ENCODE measurements at places on chromosomes 3 and 15.

DNA sequence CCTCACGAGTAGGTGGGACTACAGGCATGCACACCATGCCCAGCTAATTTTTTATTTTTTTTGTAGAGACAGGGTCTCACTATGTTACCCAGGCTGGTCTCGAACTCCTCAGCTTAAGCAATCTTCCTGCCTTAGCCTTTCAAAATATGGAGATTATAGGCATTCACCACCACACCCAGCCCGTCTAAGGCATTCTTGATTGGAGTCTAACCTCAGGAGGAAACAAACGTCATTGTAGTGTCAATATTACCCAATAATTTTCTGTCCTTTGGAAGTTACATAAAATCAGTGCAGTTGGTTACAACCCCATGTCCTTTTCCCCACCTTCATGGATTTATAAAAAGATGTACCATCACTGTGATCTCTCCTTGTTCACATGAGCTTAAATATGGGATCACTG, 41.8 kb downstream of the TIMP4 start:
- no peak for DNase-seq

- no peak for DNase-seq
Observed at GRCh38 chr15:31508656-31509055, 182.0 kb downstream of the KLF13 start.

GRCh38 chr3:80338366-80338765, 570.6 kb upstream of the ROBO1 start:
- DNase-seq: no peak

- DNase-seq: no peak
Observed at GRCh38 chr3:31522152-31522551, 10.6 kb upstream of the STT3B start.

GRCh38 chr3:61736506-61736905, 175.1 kb downstream of the PTPRG start:
- no peak for DNase-seq

DNA sequence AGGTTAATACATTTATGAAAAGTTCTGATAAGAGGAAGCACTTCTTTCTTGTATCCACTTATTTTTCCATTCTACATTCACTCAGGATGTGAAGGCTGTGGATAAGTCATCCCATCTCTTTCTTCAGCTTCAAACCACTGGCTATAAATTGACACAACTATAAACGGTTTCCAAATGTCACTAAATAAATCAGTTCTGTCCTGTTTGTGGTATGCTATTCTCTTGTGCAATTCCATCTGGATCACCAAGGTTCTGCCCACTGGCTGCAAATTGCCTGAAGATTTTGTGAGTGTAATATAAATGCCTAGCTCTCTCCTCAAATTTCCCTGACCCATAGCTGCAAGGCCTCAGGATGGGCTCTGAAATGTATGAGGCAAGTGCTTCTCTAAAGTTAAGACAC, 7.1 kb upstream of the LMOD3 start:
- peak; percentile 80 for DNase-seq

GRCh38 chr15:57994221-57995049, 71.1 kb downstream of the ALDH1A2 start:
- peak; percentile 43 for DNase-seq

GRCh38 chr3:70061096-70061495, 61.6 kb downstream of the SAMMSON start:
- no peak for DNase-seq

GRCh38 chr3:33057320-33058298, 39.3 kb downstream of the GLB1 start:
- no peak for DNase-seq

DNA sequence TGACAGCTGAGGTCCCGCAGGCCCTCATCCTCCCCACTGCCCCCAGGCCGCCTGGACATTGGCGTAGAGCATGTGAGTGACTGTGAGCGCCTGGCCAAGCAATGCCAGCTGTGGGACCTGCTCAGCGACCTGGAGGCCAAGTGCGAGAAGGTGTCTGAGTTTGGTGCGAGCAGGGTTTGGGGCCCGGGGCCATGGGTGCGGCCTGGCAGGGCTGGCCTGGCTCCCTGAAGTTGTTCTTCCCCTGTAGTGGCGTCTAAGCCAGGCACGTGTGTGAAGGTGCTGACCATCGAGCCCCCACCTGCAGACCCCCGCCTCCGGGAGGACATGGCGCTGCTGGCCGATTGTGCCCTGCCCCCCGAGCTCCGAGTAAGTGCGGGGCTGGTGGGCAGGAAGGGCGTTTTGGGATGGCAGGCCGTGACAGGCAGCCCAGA, 4.2 kb downstream of the ABTB1 start:
- DNase-seq: no peak

DNA sequence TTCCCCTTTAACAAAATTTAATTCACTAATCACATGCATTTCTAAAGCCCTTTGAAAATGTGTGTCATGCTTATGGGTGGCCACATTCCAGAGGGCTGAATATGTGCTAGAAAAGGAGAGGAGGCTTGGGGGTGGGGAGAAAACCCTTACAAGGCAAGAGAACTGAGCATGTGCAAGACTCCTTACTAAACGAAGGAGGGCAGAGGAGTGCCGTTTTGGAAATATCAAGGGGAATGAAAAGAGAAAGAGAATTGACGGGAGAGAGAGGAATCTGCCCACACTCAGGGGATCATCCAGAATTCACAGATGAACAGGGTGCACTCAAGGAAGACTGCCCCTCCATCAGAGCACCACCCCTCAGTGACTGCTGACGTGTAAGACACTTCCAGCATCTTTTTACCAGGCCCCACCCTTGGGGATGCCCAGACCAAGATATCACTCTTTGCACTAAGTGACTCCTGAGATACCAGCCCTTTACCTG, 37.9 kb upstream of the TSC22D2 start:
- DNase-seq: peak; percentile 86

DNA sequence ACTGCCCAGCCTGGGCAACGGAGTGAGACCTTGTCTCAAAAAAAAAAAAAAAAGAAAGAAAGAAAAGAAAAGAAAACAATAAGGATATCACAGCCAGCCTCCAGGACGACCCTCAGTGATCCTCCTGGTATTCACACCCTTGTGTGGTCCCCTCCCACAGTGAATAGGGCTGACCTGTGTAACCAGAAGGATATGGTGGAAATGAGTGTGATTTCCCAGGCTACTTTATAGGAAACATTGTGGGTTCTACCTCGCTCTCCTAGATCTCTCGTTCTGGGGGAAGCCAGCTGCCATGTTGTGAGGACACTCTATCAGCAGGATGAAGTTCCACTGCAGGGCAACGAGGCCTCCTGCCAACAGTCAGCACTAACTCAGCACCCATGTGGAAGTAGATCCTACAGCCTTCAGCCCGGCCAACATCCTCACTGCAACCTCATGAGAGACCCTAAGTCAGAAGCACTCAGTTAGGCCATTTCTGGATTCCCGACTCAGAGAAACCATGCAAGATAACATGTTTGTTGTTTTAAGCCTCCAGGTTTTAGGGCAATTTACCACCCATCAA, 11.1 kb downstream of the RFTN1 start:
- no peak for DNase-seq

GRCh38 chr15:94546808-94547207, 315.4 kb downstream of the MCTP2 start:
- no peak for DNase-seq

- no peak for DNase-seq
Observed at GRCh38 chr3:150254309-150254708, 153.8 kb upstream of the TSC22D2 start.

GRCh38 chr3:126180477-126181397, at the start of gene ALDH1L1:
Gene ALDH1L1 (minus strand): TSS chr3:126180586. CDS start chr3:126160979, 19,607 bp downstream.
- DNase-seq: no peak

DNA sequence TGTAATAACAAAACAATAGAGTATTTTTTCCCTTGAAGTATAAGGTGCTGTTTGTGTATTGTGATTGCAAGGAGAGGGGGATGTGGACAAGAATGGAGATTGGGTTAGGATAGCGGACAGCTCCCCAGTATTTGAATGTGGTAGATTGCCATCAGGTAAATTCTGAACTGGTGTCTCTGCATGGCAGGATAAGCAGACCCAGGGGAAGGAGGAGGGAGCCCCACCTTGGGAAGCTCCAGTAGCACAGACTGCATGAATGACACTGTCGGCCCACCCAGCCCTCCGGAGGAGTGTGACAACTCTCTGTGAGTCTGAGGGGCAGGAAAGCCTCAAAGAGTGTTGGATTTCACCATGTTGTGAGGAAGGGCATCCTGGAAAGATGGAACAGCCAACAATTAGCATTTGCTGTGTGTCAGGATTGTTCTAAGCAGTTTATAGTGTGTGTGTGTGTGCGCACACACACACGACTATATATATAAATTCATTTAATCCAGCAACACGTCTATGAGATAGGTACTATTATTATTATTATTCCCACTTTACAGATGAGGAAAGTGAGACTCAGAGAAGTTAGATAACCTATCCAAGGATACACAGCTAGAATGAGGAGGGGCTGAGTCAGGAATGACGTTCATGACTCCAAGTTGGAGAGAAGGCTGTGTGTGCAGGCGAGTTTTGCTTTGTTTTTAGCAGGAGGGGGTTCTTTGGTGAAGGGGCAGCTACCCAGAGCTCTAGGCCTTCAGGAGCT, 63.4 kb upstream of the LCTL start:
- DNase-seq: no peak

DNA sequence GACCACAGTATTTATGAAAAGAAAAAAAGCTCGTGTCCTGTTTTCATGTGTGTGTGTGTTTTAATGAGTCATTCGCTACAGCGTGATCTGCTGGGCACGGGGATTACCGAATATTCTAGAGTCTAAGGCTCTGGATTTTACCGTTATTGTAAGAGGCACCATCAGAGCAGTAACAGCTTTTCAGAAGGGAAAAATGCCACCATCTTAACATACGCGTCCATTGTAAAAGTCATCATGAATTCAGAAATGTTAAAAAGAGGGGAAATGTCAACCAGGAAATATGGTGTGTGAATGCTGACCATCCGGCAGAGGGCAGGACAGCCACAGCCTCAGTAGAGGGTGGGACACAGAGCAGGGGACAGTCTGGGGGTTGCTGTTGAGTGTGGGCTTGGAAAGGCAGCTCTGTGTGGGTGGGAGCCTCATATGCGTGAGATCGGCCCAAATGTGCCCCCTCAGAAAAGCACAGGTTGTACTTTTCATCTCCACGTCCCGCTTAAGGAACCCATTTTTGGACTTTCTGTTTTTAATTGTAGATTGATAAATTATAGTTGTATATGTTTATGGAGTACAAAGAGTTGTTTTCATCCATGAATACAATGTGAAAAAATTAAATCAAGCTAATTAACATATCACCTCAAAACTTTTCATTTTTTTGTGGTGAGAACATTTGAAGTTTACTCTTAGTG, 69.6 kb downstream of the ASB7 start:
- peak; percentile 16 for DNase-seq

- no peak for DNase-seq
Observed at GRCh38 chr15:67061811-67062368, 3.5 kb upstream of the SMAD3 start.

DNA sequence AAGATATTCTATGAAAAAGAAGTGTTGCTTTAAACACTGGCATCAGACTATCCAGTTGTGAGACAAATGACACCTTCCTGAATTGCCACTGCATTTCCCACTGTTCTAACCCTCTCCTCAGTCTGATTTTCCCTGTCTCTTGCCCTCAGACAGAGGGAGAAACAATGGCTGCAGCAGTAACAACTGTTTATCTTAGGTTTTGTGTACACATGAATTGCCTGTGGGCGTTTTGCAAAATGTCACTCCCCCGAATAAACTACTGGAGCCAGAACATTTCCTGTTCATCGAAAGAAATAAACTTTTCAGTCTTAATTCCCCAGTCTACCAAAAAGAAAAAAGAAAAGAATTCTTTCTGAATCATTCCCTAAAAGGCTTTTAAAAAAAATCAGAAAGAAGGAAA, 155.1 kb downstream of the MAGI1 start:
- no peak for DNase-seq

DNA sequence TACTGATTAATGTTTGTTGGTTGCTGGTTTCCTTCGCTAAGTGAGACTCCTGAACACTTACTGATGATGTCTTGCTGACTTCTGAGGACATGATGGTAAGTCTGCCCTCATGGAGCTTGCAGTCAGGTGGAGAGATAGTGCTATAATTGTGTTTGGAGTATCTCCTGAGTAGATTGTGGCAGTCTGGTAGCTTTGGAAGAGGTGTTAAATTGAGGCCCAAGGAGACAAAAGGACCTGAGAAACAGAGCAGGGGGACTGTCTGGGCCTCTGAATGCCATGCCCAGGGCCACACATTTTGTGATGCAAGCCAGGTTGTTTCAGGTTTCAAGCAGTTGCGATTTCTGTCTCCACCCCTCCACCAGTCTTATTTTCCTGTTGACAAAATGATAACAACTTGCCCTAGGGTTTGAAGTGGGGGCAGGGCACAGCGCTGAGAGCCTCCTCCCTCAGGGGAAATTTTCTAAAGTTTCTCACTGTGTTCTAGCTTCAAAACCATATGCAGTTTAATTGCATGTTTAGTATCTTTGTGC, 16.7 kb downstream of the SMAD3 start:
- no peak for DNase-seq

DNA sequence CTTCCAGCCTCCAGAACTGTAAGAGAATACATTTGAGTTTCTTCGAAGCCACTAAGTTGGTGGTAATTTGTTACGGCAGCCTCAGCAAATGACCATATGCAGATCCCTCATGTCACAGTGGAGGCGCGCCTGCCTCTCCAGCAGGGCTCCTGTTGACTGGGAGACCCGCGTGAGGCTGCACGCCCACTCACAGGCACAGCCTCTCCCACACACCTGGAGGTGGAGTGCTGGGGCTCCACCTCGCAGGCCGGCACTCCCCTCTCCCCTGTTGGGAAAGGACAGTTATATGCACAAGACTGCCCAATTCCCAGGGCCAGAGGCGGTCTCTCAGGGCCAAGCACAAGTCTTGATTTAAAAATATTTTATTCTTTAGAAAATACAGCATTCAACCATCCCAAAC, 2.8 kb upstream of the TLR9 start:
- no peak for DNase-seq

GRCh38 chr15:85707519-85708338, 87.0 kb downstream of the KLHL25 start:
- no peak for DNase-seq

DNA sequence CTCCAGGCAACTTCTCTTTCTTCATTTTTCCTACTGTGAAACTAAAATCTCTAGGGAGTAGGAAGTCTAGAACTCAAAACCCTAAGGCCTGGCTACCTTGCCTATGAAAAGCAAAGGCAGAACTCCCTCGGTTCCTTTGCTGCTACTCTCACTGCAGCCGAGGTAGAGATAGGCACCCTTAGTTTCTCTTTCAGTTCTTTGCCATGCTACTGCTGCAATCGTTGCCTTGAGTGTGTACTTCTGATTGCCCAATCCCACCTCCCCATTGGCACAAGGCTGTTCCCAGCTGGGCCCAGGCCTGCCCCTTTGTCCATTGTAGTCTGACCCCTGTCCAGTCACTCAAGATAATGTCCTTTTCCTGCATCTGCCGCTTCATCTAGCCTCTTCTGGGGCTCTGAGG, 92.3 kb upstream of the MRPS22 start:
- no peak for DNase-seq

- no peak for DNase-seq
Observed at GRCh38 chr3:52293491-52294319, 6.1 kb downstream of the GLYCTK start.

Measured in BJ (cell line).